ENCODE measurements at places on chromosomes 5 and 9.

GRCh38 chr5:115461093-115461492 is 83.5 kb downstream of the FEM1C start:
- DNase-seq: no peak

GRCh38 chr5:146813346-146814157 is 65.0 kb downstream of the PPP2R2B start:
- no peak for DNase-seq

- no peak for DNase-seq
Observed at GRCh38 chr9:129109537-129109903, 1.1 kb downstream of the CRAT start.

DNA sequence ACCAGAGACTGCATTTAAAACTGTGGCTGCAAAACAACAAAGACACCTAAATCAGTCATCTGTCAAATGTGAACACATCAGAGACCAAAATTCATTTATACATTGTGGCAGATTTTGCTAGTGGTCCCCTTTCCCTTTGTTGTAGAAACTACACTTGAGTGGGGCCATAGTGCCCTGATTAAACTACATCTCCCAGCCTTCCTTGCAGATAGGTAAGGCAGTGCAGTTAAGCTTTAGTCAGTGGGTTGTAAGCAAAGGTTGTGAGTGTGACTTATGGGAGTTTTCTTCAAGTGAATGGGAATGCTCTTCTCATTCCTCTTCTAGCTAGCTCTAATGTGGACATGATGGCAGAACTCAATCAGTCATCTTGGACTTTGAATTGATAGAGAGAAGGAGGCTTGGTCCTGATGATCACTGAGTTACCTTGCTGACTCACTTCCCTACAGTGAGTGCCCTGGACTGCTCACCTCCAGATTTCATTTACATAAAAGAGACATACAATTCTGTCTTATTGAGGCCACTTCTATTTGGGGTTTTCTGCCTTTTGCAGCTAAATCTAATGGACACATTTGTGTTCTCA is 35.2 kb upstream of the SPARC start:
- DNase-seq: no peak

DNA sequence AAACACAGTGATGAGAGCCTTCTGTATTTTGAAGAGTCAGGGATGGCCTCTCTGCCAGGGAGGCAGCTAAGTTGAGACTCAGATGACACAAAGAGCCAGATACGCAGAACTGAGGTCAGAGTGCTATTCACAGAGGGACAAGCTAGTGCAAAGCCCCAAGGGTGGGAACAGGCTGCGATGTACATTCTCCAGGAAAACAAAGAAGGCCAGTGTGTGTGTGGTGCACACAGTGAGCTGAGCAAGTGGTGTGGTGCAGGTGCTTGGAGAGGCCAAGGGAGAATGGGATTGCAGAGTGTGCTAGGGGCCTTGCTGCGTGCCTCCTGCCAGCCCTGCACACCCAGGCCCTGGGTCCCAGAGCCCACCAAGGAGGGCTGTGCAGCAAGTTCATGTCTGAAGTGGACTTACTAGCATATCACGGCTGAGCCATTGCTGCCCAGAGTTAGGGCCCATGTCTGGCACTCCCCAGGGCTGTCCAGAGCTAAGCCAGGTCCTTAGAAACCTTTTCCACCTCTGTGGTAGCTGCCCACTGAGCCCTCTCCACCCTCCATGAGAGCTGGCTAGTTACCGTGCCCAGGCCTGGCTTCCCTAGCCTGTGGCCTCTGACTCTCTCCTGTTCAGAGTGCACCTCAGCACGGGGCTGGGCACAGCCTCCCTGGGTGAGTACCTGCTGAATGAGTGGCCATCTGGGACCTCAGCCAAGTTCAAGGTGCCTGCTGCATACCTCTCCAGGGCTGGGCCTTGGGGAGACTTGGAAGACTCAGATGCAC is 9.3 kb downstream of the SLC25A48 start:
- DNase-seq: no peak

DNA sequence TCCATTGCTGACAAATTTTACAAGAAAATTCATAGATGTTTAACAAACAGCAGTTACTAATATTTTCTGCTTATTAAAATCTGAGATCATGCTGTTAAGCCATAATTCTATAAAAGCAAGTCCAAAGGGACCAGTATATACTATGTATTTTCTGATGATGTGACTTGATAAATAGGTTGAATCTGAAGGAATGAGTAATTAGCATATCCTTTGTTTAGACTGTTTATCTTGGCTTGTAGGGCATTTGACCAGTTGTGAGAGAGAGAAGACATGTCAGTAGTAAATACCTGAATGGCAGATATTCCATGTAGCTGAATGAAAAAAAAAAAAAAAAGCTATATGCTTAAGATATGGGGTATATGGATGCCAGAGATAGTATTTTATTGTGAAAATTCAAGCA is 14.6 kb downstream of the CPEB4 start:
- no peak for DNase-seq
